ENCODE measurements at places on chromosomes 7 and 10. TPM values are rescaled to one million over a fixed set of nuclear protein-coding genes. Genes with fewer than 3 reads are reported as not detected.

GRCh38 chr7:139118234-139118804 lies 8.8 kb upstream of the ZC3HAV1 start:
- no peaks in the 10 kb centered on the region for H3K36me3 ChIP-seq
- peaks cover 7% of the 10 kb centered on the region for H3K27me3 ChIP-seq

The UCN3 gene
- not detected for total RNA-seq

- no peak overlapping the region for H3K4me3 ChIP-seq
- no peak overlapping the region for H3K27ac ChIP-seq
- H3K4me1 ChIP-seq: peaks cover 22% of the 10 kb centered on the region
- DNase-seq: no peak
- peaks cover 4% of the 10 kb centered on the region for H3K27me3 ChIP-seq
Observed at GRCh38 chr10:35572583-35572982, 32.6 kb upstream of the GJD4 start.

GRCh38 chr10:88783724-88784123 lies 18.8 kb upstream of the LIPM start:
- peaks cover 7% of the 10 kb centered on the region for H3K27me3 ChIP-seq
- H3K36me3 ChIP-seq: no peaks in the 10 kb centered on the region
- DNase-seq: no peak
- no peak overlapping the region for H3K27ac ChIP-seq
